ENCODE measurements at places on chromosomes 13 and 19. TPM values are rescaled to one million over a fixed set of nuclear protein-coding genes. Genes with fewer than 3 reads are reported as not detected.

Gene ADPRHL1
- 939 TPM for total RNA-seq

Gene SIGLEC11
- total RNA-seq: 0.54 TPM

Gene CASP14
- not detected for total RNA-seq

Gene PRPF31
- 41.9 TPM for total RNA-seq

Gene TMEM38A
- total RNA-seq: 33.5 TPM

Gene VSTM1
- 0.60 TPM for total RNA-seq

Gene TNFSF9
- 0.21 TPM for total RNA-seq

Gene KLF5
- total RNA-seq: 0.83 TPM

Gene ZNF799
- 2.5 TPM for total RNA-seq

Gene C19orf67
- total RNA-seq: not detected

Gene CABP5
- total RNA-seq: not detected

- DNase-seq: no peak
Observed at GRCh38 chr13:81779876-81780275, 1439.0 kb upstream of the SPRY2 start.

- no peak for DNase-seq
Observed at GRCh38 chr13:75993823-75994222, 357.7 kb downstream of the LMO7 start.

GRCh38 chr13:79861731-79862130 lies 380.8 kb downstream of the NDFIP2 start:
- DNase-seq: no peak

- peak; percentile 78 for DNase-seq
Observed at GRCh38 chr19:42440357-42441048, 2.2 kb downstream of the CXCL17 start.

GRCh38 chr13:45872566-45872965 lies 21.0 kb upstream of the SIAH3 start:
- no peak for DNase-seq

- DNase-seq: no peak
Observed at GRCh38 chr13:22883956-22884355, 296.8 kb upstream of the SGCG start.

DNA sequence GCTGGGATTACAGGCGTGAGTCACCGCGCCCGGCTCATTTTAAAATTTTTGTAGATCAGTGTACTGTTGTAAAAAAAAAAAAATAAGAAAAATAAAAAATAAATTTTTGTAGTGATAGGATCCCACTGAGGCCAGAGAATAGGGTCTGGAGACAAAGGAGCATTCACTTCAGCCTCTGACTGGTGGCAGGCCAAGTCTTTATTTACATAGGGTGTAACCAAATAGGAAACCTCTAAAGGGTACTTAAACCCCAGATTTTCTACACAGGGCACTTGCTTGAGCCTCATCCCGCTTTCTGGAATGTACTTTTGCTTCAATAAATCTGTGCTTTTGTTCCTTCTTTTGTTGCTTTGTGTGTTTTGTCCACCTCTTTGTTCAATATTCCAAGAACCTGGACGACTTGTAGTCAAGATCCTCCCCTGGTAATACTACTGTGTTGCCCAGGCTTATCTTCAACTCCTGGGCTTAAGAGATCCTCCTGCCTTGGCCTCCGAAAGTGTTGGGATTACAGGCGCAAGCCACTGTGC lies 2.1 kb upstream of the PDCD2L start:
- DNase-seq: no peak

DNA sequence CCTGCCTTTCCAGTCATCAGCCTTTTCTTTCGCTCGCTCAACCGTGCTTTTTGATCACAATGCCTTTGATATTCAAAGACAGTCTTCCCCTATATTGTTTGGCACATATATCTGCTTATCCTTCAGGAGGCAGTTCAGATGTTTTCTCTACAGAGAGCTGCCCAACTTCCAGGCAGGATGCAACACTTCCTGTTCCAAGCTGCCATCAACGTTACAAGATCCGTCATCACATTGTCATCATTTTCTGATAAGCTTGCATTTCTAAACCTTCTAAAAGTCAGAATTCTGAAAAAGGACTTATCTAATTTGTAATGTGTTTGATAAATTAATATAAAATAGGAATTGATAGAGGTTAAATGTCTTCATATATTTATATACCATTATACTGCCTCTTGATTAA lies 574.2 kb downstream of the TBC1D4 start:
- no peak for DNase-seq

DNA sequence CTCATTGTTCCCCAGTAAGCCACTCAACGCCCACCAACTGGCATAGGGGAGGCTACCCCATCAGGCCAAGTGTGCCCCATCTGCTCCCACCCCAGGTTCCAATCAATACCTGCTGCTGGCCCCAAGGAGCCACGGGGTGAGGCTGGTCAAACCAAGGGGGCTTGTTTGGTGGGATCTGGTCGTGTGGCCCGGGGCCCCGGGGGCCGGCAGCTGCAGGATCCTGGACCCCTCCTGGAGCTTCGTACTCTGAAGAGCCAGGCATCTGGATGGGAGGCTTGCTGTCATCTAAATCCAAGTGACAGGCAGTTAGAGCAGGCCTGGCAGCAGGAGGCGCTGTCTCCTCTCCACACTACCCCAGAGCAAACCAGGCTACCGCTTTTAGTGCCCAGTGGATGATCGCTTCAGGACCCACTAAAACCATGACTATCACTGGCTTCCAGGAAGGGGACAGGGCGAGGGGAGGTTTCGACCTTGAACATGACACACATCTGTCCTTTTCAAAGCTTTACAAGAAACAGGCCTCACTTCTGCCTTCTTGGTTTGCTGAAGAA lies 14.2 kb downstream of the CHERP start:
- no peak for DNase-seq
